ENCODE measurements at places on chromosomes 3 and 15. TPM values are rescaled to one million over a fixed set of nuclear protein-coding genes. Genes with fewer than 3 reads are reported as not detected.

APOD gene
- total RNA-seq, result not detected

GRCh38 chr3:23438657-23439056 lies 235.5 kb downstream of the UBE2E2 start:
- DNase-seq, result no peak

CLDN18 gene
- total RNA-seq, result 0.27 TPM

DNA sequence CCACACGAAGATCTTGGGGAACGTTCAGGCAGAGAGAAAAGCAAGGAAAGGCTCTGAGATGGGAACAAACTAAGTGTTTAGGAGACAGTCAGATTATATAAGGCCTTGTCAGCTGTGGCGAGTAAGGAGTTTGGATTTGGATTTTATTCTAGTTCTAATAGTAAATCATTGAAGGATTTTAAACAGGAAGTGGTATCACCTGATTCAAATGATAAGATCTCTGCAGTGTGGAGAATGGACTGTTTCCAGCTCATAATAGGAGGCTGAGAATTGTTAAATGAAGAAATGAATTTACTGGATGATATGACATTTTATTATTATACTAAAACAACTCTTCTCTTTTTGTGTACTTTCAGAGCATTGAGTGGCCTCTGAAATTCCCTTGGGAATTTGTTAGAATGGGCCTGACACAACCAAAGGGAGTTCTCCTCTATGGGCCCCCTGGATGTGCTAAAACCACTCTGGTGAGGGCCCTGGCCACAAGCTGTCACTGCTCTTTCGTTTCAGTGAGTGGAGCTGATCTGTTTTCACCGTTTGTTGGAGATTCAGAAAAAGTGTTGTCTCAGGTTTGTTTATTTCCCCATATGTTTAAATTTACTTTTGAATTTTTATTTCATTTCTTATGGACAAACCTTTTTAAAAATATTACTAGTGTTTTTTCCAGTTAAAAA lies 36.0 kb upstream of the GATM start:
- DNase-seq, result no peak

- no peak for DNase-seq
Observed at GRCh38 chr3:195063581-195064193, 207.3 kb downstream of the XXYLT1 start.

LYZL4 gene
- not detected for total RNA-seq

DNA sequence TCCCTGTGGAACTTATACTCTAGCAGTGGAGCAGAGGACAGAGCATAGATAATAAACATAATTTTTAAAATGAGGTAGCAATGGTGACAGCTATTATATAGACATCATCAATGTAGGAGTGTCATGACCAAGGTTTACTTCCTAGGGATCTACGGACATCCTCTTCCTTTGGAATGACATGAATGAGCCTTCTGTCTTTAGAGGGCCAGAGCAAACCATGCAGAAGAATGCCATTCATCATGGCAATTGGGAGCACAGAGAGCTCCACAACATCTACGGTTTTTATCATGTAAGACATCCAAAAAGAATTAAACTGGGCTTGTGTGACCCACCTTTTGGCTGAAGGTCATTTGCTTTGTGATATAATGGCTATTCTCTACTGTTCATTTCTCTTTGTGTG lies 30.1 kb upstream of the CAPN3 start:
- no peak for DNase-seq

- DNase-seq, result no peak
Observed at GRCh38 chr3:30167541-30168011, 438.8 kb upstream of the TGFBR2 start.

PLA2G4D gene
- not detected for total RNA-seq

DNA sequence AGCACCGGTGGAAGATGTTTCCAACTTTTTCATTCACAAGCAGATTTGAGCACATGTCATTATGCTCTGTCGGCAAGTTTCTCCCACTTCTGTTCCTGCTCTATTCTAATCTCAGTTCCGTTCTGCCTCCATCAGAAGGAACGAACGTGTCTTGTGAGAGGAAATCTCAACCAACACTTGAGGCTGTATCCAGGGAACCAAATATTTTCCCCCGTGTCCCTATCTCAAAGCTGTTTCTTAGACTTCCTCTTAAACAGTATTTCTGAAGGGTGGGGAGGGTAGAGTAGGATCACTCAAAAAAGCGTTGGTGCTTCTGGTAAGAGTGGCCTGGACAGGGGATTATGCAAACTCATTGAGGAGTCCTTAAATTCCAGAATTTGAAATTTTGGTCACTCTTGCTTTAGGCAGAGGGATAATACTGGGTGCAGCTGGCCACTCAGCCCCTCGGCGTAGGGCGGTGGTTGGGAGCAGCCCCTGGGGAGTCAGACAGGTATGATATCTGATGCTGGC lies 54.9 kb downstream of the FRMD4B start:
- DNase-seq, result no peak

DNA sequence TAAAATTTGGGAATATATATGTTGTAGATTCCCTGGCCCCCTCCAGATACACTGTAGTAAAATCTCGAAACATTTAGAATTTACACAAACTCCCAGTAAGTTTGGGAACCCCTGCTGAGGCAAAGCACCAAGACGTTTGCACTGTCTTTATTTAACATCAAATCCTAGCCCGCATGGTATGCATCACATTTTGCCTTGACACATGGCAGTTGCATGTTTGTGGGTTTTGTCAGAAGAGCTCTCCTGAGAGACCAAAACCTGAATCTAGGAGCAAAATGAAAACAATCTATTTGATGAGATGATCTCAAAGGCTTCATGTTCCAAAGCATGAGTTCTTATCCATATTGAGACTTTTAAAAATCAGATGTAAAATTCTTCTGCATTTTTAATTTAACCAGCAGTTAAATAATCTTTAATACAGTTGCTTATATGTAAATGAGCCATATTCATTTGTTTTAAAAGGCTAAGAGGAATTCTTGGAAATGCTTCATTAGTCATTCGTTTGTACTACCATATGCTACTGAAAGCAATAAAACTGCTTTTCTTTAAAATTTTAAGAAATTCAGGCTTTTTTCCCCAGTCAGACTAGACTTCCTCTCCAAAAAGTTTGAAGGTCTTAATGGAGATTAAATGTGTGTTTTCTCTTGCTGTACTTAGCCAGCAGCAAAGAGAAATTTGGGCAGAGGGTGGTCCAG lies 105.2 kb upstream of the BOC start:
- DNase-seq, result no peak

SUMF1 gene
- total RNA-seq, result 16.7 TPM

TRH gene
- 0.29 TPM for total RNA-seq

DNA sequence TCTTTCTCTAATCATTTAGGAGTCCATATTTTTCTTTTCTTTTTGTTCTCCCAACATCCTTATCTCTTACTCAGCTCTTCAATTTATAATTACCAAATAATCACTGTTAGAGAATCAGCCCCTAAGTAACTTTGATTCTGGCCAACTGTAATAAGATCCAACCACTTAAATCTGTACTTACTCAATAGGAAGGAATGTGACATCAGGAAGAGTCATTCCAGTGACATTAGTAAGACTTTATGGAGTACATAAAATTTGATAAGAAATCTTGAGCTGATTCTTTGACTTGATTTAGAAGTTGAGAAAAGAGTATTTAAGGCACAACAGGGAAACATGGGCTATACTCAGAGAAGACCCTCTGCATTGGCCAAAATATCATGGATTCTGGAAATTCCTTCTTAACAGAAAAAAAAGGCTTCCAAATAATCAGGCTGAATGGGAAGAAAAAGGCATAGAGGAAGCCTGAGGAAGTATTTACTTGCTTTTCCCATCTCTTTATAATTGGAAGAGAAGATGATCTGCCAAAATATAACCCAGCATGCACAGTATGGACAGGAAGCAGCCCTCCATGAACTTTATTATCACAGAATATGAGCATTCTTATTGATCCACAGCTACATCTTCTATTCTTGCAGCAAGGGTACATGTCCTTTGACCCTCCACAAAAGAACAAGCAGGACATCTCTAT lies 289.7 kb upstream of the TPRG1 start:
- DNase-seq, result no peak

- no peak for DNase-seq
Observed at GRCh38 chr3:10145685-10146084, 4.1 kb downstream of the VHL start.

GRCh38 chr3:51384055-51384725 lies 901 bp upstream of the MANF start:
- DNase-seq, result no peak
